A549 treated with CpdA at 1 μM for 4 hours (cell line): ENCODE measurements at places on chromosomes 1 and 21. TPM values are rescaled to one million over a fixed set of nuclear protein-coding genes. Genes with fewer than 3 reads are reported as not detected.

Gene MIXL1
- 0.06 to 0.24 TPM in 2 of 5 replicates, not detected in the others for total RNA-seq

Gene PLPP3
- 26.6 to 34.8 TPM (median 30.1 TPM) in 5 replicates for total RNA-seq

Gene SPATC1L
- 0.07 TPM in 1 of 5 replicates, not detected in the others for total RNA-seq

Gene CD244
- 0.03 TPM in 1 of 5 replicates, not detected in the others for total RNA-seq

Gene SPRR2E
- total RNA-seq = not detected in 5 replicates

Gene SH2D5
- 13.6 to 16.3 TPM (median 14.3 TPM) in 5 replicates for total RNA-seq

Gene PPCS
- total RNA-seq = 32.0 to 42.5 TPM (median 35.4 TPM) in 5 replicates

Gene GUCA2A
- total RNA-seq = 0.33 TPM in 1 of 5 replicates, not detected in the others

Gene IL22RA1
- total RNA-seq = 3.5 to 4.9 TPM (median 4.1 TPM) in 5 replicates

Gene NTNG1
- total RNA-seq = not detected in 5 replicates

Gene FAM167B
- total RNA-seq = 0.55 to 1.0 TPM (median 0.80 TPM) in 5 replicates

Gene FCRL1
- not detected in 5 replicates for total RNA-seq

Gene CLDN17
- not detected in 5 replicates for total RNA-seq

Gene SPATA46
- total RNA-seq = not detected in 5 replicates

Gene KCNE2
- total RNA-seq = not detected in 5 replicates

Gene C1orf105
- 0.07 to 0.29 TPM (median 0.21 TPM) in 3 of 5 replicates, not detected in the others for total RNA-seq

Gene BRINP2
- 0.13 to 0.27 TPM (median 0.15 TPM) in 4 of 5 replicates, not detected in the other for total RNA-seq

Gene LCE1B
- total RNA-seq = not detected in 5 replicates

Gene F13B
- 0.05 to 0.28 TPM (median 0.06 TPM) in 3 of 5 replicates, not detected in the others for total RNA-seq

Gene TNFAIP8L2
- total RNA-seq = not detected in 5 replicates

Gene KCNQ4
- total RNA-seq = 0.14 to 0.39 TPM (median 0.25 TPM) in 5 replicates

Gene TNFRSF8
- total RNA-seq = 0.07 to 0.10 TPM (median 0.09 TPM) in 4 of 5 replicates, not detected in the other

Gene LEFTY1
- 0.19 to 0.41 TPM (median 0.28 TPM) in 4 of 5 replicates, not detected in the other for total RNA-seq

Gene SLFNL1
- 0.03 TPM in 1 of 5 replicates, not detected in the others for total RNA-seq

Gene GNPAT
- 34.0 to 41.5 TPM (median 37.5 TPM) in 5 replicates for total RNA-seq

Gene SH3BP5L
- 23.5 to 29.8 TPM (median 25.4 TPM) in 5 replicates for total RNA-seq

Gene LRRC38
- total RNA-seq = not detected in 5 replicates

Gene LMNA
- 631 to 722 TPM (median 685 TPM) in 5 replicates for total RNA-seq

Gene OR2L13
- not detected in 5 replicates for total RNA-seq

Gene PLA2G2A
- not detected in 5 replicates for total RNA-seq

Gene PCP4L1
- 0.07 to 0.10 TPM (median 0.09 TPM) in 3 of 5 replicates, not detected in the others for total RNA-seq

Gene LDLRAD2
- total RNA-seq = 0.10 to 0.33 TPM (median 0.14 TPM) in 5 replicates

Gene KLHL17
- 11.1 to 20.2 TPM (median 15.1 TPM) in 5 replicates for total RNA-seq

Gene HTR6
- total RNA-seq = 0.10 to 0.15 TPM (median 0.14 TPM) in 3 of 5 replicates, not detected in the others

Gene DIRAS3
- 0.91 to 1.5 TPM (median 1.2 TPM) in 5 replicates for total RNA-seq

Gene HSD11B1
- not detected in 5 replicates for total RNA-seq

Gene RRP1
- 32.3 to 38.2 TPM (median 34.3 TPM) in 5 replicates for total RNA-seq

Gene TAS1R3
- 0.04 to 0.28 TPM (median 0.10 TPM) in 5 replicates for total RNA-seq

Gene ADCY10
- total RNA-seq = 0.07 to 0.20 TPM (median 0.08 TPM) in 3 of 5 replicates, not detected in the others

Gene TMEM61
- 0.31 to 0.57 TPM (median 0.34 TPM) in 5 replicates for total RNA-seq

Gene RAD54L
- total RNA-seq = 10.2 to 12.8 TPM (median 12.1 TPM) in 5 replicates

Gene FCRL3
- not detected in 5 replicates for total RNA-seq

Gene C1orf94
- 0.02 TPM in 1 of 5 replicates, not detected in the others for total RNA-seq

Gene NBPF20
- total RNA-seq = 3.6 to 4.2 TPM (median 3.9 TPM) in 5 replicates

Gene ZBTB48
- total RNA-seq = 11.5 to 15.5 TPM (median 15.2 TPM) in 5 replicates

Gene ANGPTL3
- total RNA-seq = not detected in 5 replicates

Gene GJA9
- 0.06 TPM in 1 of 5 replicates, not detected in the others for total RNA-seq

Gene UTS2
- not detected in 5 replicates for total RNA-seq
